GM12891 (cell line): ENCODE measurements at places on chromosomes 3 and 15.

DNA sequence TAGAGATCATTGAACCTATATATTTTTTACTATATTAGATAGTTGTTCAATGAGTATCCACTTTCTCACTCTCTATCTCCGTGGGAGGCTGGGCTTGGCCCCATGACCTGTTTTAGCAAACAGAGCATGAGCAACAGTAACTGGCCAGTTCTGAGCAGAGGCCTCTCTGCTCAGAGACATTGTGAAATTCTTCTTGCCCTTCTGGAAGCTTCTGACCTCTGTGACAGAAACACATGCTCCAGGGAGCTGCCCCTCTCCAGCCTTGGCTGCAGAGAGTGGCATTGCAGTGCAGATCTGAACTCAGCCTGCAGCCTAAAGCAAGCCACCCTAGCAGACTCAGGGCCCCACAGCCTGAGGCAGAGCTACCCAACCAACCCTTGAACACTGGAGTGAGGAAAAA lies 20.5 kb downstream of the FAM240A start:
- no peak for DNase-seq

DNA sequence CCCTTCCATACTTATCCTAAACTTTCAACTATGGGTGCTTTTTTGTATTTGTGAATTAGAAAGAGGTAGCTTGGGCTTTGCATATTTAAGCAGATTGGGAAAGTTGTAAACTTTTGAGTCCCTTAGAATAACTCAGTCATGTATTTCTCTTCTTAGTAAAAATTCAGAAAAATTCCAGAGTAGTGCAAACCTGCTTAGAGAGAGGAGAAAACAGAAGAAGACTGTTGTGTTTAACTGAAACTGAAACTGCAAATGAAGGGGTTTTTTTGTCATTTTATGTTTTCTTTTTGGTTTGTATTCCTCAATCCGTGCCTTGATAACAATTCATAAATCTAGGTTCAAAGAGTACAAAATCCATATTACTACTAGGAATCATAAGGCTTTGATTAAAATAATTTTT lies 31.3 kb downstream of the CD200 start:
- DNase-seq, result no peak

- DNase-seq, result no peak
These were observed 603.1 kb downstream of the MCTP2 start for GRCh38 chr15:94834494-94834893.

- DNase-seq, result no peak
These were observed 178.3 kb upstream of the C2CD4B start for GRCh38 chr15:62343397-62343796.

- DNase-seq, result no peak
These were observed 68.5 kb downstream of the ITPR1 start for GRCh38 chr3:4561661-4562060.

DNA sequence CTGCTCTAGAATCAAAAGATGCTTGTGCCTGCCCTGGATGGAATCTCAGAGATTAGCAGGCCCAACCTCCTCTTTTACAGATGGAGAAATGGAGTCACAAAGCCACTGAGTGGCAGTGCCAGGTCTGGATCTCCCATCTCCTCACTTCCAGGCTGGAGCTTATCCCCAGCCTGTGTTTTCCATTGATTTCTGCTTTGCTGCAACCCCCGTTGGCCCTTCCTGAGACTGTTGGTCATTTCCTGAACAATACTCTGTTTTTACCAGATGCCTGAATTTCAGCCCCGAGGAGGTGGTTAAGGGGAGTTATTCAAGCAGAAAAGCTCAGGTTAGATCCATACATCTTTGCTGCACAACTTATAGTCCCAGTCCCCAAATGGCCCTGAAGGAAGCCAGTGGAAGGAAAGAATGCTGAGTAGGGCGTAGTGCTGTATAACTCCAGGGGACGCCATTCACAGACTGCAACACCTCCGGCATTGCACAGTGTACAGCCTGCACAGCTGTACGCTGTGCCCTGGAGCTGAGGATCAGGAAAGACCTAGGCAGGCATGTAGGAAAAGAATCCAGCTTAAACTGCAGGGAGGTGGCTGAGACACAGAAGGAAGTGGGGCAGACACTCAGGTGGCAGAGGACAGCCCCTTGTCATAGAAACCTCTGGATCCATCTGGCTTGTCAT lies 77.5 kb downstream of the RPLP1 start:
- DNase-seq, result no peak

GRCh38 chr3:166324401-166324800 lies 487.2 kb upstream of the BCHE start:
- no peak for DNase-seq

DNA sequence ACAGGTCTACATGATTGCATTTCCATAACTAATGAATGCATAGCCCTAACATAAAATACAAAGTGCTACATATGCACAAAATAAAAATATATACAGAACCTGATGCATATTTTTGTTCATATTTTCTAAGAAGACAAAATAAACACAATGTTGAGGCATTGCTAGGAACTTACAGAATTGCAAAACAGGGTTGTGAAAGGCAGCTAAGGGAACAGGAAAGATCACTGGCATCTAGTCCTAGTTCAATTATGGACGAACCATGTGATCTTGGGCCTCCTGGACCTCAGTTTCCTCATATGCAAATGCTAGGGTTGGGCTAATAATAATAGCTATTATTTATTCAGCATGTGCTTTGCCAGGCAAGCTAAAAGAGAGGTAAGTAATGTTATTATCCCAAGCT lies 15.5 kb upstream of the NCEH1 start:
- no peak for DNase-seq

- no peak for DNase-seq
These were observed 871.2 kb downstream of the TUSC7 start for GRCh38 chr3:117580806-117581205.

- DNase-seq, result no peak
These were observed 66.2 kb downstream of the LRRK1 start for GRCh38 chr15:100985401-100985800.

GRCh38 chr3:121750087-121750415 lies 510 bp upstream of the GOLGB1 start:
- DNase-seq, result no peak

DNA sequence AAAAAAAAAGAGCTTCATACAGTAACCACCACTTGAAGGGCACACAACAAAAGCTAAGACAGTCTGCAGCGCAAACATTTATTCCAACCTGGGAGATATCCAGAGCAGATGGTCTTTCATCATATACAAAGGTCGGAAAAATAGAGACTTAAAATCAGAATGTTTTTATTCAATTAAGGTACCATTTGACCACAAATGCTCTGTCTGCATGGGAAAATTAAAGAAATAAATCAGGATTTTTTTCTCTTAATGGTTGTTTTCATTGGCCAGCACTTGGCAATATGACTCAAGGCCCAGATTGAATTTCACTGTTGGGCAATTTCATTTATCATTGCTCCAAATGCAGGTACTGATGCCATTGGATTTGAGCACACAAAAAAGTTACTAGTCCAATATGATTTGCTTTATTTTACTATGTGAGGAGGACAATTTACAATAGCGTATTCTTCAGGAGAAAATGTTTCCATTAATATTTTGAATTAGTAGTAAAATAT lies 145.9 kb upstream of the AGTR1 start:
- DNase-seq, result no peak

- DNase-seq, result peak; percentile 82
These were observed at the start of gene GRAMD2A for GRCh38 chr15:72197460-72198355. TSS of gene GRAMD2A (minus strand) at chr15:72197787.

DNA sequence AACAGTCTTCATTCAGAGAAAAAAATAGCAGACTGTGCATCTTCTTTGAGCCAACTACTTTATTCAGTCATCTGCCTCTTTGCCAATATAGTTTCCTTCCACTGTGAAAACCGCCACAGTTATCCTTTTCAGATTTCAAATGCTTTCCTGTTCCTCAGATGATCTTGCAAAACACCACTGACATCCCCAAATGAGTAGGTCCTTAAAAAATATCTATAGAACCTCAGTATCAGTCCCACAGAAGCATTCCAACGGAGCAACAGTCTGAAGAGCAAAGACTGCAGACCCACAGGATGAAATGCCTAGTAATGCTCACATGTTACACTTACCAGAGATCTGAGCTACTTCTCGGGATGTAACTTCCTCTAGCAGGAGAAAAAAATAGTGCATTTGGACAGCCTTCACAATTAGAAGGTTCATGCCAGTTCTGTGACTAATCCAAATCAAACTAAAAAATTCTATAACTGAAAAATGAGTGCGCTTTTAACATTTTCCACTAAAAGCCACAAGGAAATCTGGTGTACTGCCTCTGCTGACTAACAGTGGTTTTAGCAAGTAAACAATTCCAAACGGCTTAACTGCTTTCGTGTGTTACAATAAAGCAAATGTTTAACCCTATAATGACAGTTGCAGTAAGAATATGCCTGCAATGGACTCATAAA lies at the start of gene ANKRD28:
Gene ANKRD28, minus strand, starts transcription at position 338 of the 662 bp plus-strand sequence. CDS start 1,458 bp downstream, outside the sequence.
- DNase-seq, result no peak

- no peak for DNase-seq
These were observed 34.0 kb upstream of the CCDC174 start for GRCh38 chr3:14617508-14618023.

DNA sequence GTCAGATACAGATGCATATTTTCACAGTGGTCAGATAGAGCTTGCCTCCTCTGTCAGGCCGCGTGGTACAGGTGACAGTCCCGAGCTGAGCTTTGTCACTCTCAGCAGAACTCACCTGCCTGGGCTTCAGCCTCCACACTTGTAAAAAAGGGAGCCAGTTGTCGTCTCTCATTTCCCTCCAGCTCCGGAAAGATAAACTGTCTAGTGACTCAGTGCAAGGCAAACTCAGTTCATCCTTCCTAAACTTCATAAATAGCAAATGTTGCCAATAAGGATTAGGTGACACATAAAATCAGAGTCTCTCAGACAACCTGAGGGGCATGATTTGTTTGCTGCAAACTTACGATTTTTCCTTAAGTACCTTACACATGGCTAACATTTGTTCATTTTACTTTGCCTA lies 116.8 kb downstream of the GABRB3 start:
- no peak for DNase-seq

GRCh38 chr3:81816473-81817250 lies 55.2 kb upstream of the GBE1 start:
- peak; percentile 13 for DNase-seq

- no peak for DNase-seq
These were observed 26.5 kb downstream of the PPP2R3A start for GRCh38 chr3:135992072-135992471.

DNA sequence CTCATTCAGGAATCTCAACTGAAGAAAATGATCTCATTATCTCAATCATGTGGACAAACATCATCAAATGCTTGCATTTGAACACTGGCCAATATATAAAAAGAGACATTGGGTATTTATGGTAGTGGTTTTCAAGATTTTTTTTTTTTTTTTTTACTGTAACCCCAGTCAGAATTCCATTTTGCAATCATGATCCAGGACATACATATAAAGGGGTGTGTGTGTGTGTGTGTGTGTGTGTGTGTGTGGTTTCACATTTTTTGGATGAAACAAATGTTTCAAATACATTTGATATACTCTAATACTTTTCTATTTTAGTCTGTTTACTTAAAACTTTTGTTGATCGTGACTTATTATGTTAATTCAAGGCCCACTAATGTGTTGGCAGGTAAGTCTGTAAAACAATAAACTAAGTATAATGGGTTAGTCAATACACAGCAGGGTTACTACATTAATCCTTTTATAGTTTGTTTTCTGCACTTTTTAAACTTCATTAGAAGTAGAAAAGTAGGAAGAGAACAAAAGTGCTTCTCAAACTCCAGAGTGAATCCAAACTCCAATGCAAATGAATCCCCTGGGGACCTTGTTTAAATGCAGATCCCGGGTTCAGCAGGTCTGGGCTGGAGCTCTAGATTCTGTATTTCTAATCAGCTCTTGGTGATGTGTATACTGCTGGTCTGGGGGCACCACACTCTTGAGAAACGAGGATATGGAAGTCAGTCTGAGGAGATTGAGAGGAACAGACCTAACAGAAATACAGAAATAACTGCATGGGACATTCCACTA lies 17.6 kb downstream of the THRB start:
- DNase-seq, result no peak

GRCh38 chr3:48077815-48078214 lies 61.6 kb upstream of the MAP4 start:
- no peak for DNase-seq

- DNase-seq, result no peak
These were observed 252.7 kb downstream of the NR1D2 start for GRCh38 chr3:24197809-24198208.

DNA sequence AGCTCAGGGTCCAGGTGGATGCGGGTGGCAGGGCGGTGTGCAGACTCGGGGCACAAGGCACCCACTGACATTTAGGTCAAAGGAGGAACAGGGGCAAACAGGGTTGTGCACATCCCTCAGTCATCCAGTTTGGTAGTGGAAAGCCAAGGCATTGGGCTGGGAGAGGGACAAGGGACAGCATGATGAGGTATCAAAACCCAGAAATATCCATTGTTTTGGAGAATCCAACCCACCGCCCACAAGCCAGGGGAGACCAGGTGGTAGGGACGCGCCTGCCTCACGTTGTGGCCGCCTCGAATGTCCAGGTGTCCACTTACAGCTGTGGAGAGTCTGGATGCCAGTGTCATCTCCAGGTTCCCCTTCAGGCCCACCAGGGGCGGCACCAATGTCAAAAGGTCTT lies 33.3 kb downstream of the SLC41A3 start:
- no peak for DNase-seq

GRCh38 chr3:185852635-185853034 lies 27.8 kb upstream of the IGF2BP2 start:
- DNase-seq, result no peak

GRCh38 chr3:143843587-143843986 lies 4.7 kb downstream of the SLC9A9 start:
- DNase-seq, result no peak

DNA sequence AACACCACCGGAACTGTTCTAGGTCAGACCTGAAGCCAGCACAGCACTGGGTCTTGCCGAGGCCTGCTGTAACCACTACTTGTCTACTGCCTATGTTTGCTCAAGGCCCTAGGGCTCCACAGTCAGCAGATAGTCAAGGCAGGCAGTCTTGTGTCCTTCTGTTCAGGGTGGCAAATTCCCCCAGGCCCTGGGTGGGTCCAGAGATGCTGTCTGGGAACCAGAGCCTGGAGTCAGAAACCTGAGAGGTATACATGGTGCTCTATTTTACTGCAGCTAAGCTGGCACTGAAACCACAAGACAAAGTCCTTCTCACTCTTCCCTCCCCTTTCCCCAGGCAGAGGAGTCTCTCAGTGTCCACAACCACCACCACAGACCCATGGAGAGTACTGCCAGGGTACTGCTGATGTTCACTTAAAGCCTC lies 89.9 kb downstream of the BBX start:
- no peak for DNase-seq

DNA sequence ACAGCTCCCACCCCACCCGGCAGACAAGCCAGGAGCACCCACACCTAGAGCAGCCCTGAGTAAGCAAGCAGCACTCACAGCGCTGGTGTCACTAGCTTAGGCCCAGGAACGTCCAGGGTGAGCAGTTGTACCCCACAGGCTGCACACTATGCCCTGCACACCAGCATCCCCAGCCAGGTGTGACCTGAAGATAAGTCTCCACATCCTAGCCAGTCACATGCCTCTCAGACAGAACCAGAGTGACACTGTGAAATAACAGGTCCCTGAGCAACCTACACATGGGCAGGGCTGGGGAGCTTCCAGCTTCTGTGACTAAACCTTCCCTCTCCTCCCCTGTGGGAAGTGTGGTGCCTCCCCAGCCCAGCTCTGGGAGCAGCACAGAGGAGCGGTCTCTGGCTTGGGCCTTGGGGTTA lies 253.6 kb downstream of the UACA start:
- no peak for DNase-seq

- no peak for DNase-seq
These were observed 226.0 kb upstream of the LRRFIP2 start for GRCh38 chr3:37400355-37400754.
